ENCODE measurements at places on chromosomes 4 and X. TPM values are rescaled to one million over a fixed set of nuclear protein-coding genes. Genes with fewer than 3 reads are reported as not detected.

DNA sequence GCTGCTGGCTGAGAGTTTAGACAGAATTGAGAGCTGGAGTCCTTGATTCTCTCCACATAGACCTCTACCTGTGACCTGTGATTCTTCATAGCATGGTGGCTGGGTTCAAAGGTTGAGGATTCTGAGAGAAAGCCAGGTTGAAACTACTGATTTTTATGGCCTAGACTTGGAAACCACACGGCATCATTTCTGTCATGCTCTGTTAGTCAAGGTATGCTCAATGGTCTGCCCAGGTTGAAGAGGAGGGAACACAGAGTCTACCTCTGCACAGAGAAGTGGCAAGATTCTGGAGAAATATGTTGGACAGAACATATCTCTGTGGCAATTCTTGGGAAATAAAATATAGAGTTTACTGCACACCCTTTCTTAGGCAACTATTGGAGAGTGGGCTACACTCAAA, 57.2 kb upstream of the CXorf66 start:
- no peak for DNase-seq

DNA sequence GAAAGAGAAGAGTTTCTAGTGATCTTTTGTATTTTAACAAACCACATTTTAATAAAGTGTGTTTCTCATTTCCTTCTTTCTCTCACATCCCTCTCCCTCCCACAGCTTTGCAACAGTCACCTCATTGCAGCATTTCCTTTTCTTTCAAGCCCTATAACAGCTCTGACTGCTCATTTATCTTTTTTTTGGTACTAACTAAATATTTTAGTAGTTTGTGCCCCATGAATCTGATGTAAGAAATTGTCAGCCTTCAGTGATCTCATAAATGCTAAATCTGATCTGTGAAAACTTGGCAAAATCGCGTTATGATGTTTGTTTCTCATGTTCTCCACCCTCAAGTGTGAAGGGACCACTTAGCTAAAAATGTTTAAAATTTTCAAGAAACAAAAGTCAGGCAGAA, 258.5 kb upstream of the SLIT2 start:
- DNase-seq: no peak

DNA sequence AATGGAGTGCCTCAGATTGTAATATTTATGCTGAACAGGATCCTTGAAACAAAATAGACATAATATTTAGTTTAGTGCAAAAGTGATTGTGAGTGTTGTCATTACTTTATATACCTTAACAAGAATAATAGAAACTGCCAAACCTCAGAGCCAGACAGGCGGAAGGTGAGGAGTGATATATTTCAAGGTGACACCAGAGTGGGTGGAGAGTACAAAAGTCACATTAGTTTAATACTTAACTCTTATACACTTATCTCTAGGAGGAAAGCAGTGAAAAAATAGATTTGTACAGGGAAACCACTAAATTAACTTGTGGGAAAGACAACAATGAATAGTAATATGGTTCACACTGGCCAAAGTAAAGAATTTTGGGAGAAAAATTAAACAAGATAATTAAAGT, 342.8 kb upstream of the NDST4 start:
- no peak for DNase-seq

GRCh38 chr4:1247864-1248244, 1.1 kb downstream of the CTBP1 start:
- no peak for DNase-seq

DNA sequence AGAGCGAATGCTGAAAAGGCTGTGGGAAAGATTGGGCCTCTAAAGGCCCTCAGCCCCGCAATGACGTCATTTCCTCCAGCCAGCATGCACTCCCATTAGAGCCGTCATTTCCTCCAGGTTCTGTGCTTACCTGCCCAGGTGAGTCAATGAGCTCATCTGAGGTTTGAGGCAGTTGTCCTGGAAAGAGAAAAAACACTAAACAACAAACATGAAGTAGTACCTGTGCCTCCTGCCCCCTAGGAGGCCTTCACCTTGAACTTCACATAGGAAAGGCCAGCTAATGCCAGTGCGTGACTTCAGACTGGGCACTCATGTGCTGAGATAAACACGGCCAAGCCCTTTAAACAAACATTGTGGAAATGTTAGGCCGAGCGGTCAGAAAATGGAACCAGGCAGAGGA, 55.9 kb downstream of the FHDC1 start:
- no peak for DNase-seq

DNA sequence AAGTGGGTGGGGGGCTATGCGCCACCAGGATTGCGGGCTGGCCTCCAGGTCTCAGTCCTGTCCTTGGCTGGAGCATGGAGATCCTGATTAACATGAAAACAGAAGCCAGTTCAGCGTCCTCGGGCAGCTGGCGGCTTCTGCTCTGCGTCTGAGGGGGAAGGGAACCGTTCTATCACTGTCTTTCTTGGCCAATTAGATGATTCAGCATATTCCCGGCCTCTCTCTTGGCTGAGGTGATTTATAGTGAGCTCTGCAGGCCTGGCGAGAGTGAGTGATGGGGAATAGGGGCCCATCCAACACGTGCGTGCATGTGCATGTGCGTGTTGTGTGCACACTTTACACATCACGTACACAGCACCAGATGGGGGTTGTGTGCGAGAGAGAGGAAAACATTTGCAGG, 145.8 kb upstream of the ATP6AP2 start:
- peak; percentile 51 for DNase-seq

ANKRD50 gene
- polyA plus RNA-seq: 13.5 TPM

DNA sequence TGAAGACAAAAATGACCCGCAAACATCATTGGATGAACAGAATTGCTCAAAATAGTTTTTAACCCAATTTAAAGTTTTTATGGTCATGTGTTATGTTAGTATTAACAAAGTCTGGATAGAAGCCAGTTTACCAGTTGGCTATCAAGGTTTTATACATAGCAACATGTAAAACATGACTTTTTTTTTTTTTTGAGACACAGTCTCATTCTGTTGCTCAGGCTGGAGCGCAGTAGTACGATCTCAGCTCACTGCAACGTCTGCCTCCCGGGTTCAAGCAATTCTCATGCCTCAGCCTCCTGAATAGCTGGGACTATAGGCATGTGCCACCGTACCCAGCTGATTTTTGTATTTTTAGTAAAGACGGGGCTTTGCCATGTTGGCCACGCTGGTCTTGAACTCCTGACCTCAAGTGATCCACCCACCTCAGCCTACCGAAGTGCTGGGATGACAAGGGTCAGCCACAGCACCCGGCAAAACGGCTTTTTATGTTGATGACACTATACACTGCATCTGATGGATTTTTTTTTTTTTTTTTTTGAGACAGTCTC, 3.4 kb downstream of the SAT1 start:
- no peak for DNase-seq

SH3RF1 gene
- polyA plus RNA-seq: 22.0 TPM

Measured in SK-N-SH (cell line).